Common myeloid progenitor, CD34-positive (primary cell): ENCODE measurements at places on chromosomes 6 and 20.

DNA sequence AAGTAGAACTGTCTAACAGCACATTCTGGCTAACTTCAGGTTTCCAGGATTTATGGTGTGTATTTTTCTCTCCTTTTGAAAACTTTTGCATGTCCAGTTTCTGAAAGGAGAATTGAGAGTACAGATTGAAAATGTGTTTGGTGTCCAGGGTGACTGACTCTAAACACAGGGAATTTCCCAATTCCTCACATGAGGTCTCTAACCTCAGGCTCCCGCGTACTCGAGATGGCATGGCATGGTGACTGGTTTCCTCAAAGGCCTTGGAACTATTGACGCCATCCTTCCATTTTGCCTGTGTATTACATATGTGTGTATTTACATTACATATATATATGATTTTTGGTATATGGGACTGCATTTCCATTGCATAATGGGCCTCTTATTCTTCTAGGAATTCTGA lies 52.5 kb downstream of the PRND start:
- peak; percentile 44 for DNase-seq
- no peak overlapping the region for H3K4me3 ChIP-seq
- no peaks in the 10 kb centered on the region for H3K4me1 ChIP-seq
- no peaks in the 10 kb centered on the region for H3K27me3 ChIP-seq

DNA sequence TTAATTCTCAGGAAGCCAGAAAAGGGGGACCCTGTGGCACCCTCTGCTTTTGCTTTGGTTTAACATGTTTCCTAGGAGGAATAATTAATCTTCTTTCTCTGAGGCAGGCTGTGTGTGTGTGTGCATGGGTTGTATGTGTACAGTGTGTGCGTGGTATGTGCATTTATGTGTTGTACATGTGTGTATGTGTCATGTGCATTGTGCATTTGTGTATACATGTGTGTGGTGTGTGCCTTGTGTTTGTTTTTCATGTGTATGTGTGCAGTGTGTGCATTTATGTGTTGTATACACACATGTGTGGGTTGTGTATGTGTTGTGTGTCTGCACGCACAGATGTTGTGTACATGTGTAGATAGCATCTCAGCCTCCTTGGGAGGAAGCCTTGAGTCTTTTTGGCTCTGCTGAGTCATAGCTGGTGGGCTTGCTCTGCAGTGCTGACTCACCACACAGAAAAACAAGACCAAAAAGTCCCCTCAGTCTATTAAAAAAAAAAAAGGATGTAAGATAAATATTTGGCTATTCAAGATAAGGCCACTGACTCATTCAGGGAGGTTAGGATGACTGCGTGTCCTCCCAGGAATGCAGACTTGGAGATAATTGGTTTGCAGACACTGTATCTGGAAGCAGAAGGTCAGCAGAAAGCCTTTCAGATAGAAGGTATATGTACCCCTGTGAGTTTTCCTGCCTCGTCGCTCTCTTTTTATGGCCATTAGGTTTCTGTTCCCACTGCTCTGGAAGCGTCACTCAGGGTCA lies 58.6 kb downstream of the SYNJ2 start:
- peak; percentile 96 for DNase-seq
- no peak overlapping the region for H3K4me3 ChIP-seq
- peak overlapping the region; percentile 88 for H3K27ac ChIP-seq
- H3K4me1 ChIP-seq = peaks cover 34% of the 10 kb centered on the region
- H3K27me3 ChIP-seq = no peaks in the 10 kb centered on the region

DNA sequence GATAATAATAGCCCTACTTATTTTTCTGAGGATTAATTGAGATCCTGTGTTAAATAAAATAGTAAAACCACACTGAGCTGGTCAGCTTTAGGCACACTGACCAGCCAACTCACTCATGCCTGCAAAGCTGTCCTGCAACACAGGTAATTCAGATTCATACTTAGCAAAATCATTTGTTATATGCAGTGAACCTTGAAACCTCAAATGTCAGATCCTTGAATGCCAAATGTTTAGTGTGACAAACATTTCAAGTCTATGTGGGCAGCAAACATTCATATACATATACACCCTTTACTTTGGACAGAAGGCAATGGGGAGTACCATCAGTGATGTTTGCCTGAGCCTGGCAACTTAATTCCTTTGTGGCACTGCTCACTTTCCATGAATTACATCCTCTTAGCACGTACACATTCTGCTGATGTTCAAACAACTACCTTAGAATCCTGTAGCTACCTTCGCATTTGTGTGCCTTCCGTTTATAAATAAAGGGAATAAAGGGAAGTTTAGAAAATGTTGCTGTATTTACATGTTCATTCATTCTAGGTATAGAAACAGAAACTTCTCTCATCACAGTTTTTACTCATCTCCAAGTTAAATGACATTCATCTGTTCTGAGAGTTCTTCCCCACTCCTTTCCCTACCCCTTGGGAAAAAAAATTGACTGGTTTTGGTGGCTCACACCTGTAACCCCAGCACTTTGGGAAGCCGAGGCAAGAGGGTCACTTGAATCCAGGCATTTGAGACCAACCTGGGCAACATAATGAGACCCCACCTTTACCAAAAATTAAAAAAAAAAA lies 140.8 kb downstream of the ZFAND3 start:
- no peaks in the 10 kb centered on the region for H3K27me3 ChIP-seq
- H3K4me3 ChIP-seq = no peak overlapping the region
- no peaks in the 10 kb centered on the region for H3K36me3 ChIP-seq
- DNase-seq = no peak
- no peak overlapping the region for H3K27ac ChIP-seq
- no peaks in the 10 kb centered on the region for H3K4me1 ChIP-seq

- no peaks in the 10 kb centered on the region for H3K27me3 ChIP-seq
- DNase-seq = no peak
- peaks cover 17% of the 10 kb centered on the region for H3K4me1 ChIP-seq
- no peak overlapping the region for H3K27ac ChIP-seq
- H3K4me3 ChIP-seq = no peak overlapping the region
- no peaks in the 10 kb centered on the region for H3K36me3 ChIP-seq
Measured at GRCh38 chr6:15239616-15240364, 6.1 kb upstream of the JARID2 start.

DNA sequence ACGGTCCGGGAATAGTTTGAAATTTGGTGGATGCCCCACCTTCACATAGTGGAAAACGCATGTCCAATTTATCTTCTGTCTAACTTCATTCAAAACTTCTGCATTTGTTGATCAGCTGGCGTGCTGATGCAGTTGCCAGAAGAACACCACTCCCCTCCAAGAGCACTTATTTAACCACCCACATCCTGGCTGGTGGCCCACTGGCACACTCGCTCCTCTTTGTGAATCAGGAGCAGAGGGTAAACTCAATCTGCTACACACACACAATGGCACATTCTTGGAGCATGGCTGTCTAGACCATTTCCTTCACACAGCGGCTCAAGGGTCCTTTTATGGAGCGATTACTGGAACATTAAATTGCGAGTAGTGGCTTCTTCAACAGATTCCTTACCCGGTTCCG lies 55.1 kb upstream of the CEP162 start:
- no peaks in the 10 kb centered on the region for H3K36me3 ChIP-seq
- H3K4me3 ChIP-seq = no peak overlapping the region
- no peaks in the 10 kb centered on the region for H3K4me1 ChIP-seq
- H3K27ac ChIP-seq = no peak overlapping the region
- DNase-seq = peak; percentile 6

DNA sequence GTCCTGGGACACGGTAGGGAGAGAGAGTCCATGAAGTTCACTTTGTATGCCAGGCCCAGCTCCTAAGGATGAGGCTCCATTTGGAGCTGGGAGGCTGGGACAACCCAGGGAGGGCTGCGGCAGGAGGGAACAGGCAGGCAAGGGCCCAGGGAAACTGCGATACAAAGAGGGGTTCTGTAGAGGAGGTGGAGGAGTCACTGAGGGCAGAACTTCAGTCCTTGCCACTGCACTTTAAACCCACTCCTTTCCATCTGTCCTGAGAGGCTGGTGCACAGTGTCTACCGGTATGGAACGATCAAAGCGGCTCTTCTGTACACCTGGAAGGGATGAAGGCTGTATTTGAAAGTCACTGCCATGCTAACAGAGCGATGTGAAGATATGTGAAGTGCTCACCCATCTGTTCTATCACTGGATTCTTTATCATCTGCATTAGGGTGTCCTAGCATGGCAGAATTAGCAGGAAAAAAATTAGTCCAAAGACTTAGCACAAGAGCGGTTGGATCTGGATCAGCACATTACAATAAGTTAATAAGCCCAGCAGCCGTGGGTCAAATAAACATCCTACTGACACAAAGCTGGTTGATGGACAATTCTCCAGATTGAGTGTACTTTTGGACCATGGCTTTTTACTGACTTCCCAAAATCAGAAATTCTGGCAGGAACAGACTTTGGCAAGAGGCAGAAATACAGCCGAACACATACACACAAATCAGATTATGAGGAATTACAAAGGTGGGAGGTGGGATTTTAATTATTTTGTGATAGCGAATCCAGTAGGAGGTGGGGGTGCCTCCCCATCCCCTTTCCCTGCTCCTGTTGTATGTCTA lies 20.9 kb upstream of the ZFAND3 start:
- no peaks in the 10 kb centered on the region for H3K36me3 ChIP-seq
- no peak for DNase-seq

GRCh38 chr20:23327617-23328333 lies 22.8 kb upstream of the NXT1 start:
- H3K36me3 ChIP-seq = no peaks in the 10 kb centered on the region
- no peaks in the 10 kb centered on the region for H3K27me3 ChIP-seq
- no peaks in the 10 kb centered on the region for H3K4me1 ChIP-seq
- no peak overlapping the region for H3K27ac ChIP-seq
- H3K4me3 ChIP-seq = no peak overlapping the region
- no peak for DNase-seq

GRCh38 chr20:31633339-31633914 lies 4.3 kb upstream of the COX4I2 start:
- H3K4me3 ChIP-seq = no peak overlapping the region
- H3K36me3 ChIP-seq = no peaks in the 10 kb centered on the region
- no peak overlapping the region for H3K27ac ChIP-seq
- no peak for DNase-seq

DNA sequence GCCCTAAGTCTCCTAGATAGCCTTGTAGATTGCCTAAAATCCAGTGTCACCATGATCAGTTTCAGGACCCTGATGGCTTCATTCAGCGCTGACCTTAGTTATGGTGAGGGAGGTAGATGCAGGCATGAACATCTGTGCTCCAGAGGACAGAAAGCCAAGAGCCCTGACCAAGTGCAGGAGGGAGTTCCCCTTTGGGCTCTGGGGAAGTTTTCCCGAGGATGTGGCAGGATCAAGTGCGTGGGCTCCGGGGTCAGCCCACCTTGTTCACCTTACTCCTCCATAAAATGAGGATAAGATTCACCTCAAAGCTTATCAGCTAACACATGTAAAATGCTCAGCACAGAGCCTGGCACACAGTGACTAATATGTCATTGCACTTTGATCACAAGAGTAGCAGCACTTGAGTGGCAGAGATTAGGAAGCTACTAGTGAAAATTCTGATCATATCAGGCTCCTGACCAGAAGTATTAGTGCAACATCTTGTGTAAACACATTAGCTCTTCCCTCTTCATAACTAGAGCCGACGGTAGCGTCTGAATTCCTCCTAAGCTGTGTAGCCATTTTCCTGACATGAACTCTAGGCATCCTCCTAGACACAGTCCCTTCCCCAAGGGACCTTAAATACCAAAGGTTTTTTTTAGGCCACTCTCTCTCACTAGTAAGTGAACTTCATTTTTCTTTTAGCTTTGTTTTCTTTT lies 125.2 kb downstream of the SULF2 start:
- H3K27ac ChIP-seq = no peak overlapping the region
- no peaks in the 10 kb centered on the region for H3K27me3 ChIP-seq
- DNase-seq = no peak
- no peak overlapping the region for H3K4me3 ChIP-seq
- H3K36me3 ChIP-seq = peaks cover 4% of the 10 kb centered on the region
